ENCODE measurements at places on chromosomes 5 and 9.

GRCh38 chr9:87516222-87516925 is 18.7 kb downstream of the DAPK1 start:
- H3K4me1 ChIP-seq = peaks cover 32% of the 10 kb centered on the region
- H3K27ac ChIP-seq = peak overlapping the region; percentile 31
- H3K36me3 ChIP-seq = peaks cover 5% of the 10 kb centered on the region

DNA sequence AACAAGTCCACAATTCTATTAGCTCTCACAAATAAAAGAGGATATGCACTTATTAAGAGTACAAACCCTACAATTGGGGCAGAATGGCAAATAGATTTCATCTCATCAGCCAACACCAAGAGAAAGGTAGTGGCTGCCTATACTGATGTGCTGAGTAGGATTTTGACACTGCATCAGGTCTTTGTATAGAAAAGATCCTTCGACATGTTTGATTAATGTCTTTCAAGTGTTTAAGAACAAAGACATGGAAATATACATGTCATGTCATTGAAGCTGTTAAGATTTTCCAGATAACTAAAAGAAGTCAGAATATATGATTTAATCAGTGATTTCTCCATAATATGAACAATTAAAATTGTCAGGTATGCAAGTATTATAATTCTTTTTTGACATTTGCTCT is 238.7 kb upstream of the GRAMD2B start:
- H3K4me1 ChIP-seq = no peaks in the 10 kb centered on the region
- H3K27ac ChIP-seq = no peak overlapping the region
- DNase-seq = no peak
- no peaks in the 10 kb centered on the region for H3K27me3 ChIP-seq

- no peaks in the 10 kb centered on the region for H3K36me3 ChIP-seq
- peaks cover 10% of the 10 kb centered on the region for H3K4me1 ChIP-seq
- H3K4me3 ChIP-seq = no peak overlapping the region
- DNase-seq = no peak
Observed at GRCh38 chr9:78572266-78572665, 275.3 kb downstream of the PSAT1 start.

DNA sequence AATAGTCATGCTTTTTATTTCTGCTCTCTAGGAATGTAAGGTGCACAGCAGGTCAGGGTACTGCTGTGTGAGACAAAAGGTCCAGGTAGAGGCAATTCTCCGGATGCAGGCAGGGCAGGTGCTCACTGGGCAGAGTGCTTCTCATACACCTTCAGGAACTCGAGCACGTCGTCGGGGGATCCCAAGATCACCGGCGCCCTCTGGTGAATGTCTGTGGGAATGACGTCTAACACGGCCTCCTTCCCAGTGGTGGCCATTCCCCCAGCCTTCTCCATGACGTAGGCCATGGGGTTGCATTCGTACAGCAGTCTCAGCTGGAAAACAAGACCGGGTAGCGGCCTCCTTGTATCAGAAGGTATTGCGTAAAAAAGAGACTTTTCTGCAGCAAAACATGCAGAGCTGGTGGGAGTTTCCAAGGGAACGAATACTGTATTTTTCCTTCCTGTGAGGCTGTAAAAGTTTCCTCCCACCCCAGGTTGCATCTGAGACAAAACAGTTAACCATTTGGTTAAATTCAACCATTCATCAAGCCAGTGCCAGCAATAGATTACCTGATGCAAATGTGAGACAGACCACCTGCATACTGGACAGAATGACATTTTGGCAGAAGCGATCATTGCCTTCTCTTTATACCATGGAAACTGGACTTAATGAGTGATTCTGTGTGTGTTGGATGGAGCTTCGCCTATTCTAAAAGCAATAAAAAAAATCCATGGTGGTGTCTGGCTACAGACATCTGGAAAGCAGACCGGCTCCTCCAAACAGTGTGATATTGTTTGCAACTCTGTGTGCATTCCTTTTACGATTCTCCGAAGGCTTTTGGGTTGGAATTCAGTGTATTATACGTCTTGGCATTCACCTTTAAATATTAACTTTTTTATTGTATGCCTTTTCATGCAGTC is 9.9 kb upstream of the FBP2 start:
- DNase-seq = peak; percentile 78
- H3K4me3 ChIP-seq = no peak overlapping the region
- H3K4me1 ChIP-seq = peaks cover 10% of the 10 kb centered on the region
- H3K27me3 ChIP-seq = peaks cover 8% of the 10 kb centered on the region
- no peak overlapping the region for H3K27ac ChIP-seq

GRCh38 chr9:97759581-97760288 is 62.6 kb upstream of the XPA start:
- H3K4me1 ChIP-seq = peaks cover 4% of the 10 kb centered on the region
- no peaks in the 10 kb centered on the region for H3K36me3 ChIP-seq
- no peak for DNase-seq
- H3K27me3 ChIP-seq = peaks cover 4% of the 10 kb centered on the region
- no peak overlapping the region for H3K27ac ChIP-seq

- no peak overlapping the region for H3K4me3 ChIP-seq
- H3K36me3 ChIP-seq = peaks cover 4% of the 10 kb centered on the region
- peaks cover 4% of the 10 kb centered on the region for H3K27me3 ChIP-seq
- no peak overlapping the region for H3K27ac ChIP-seq
- no peak for DNase-seq
- H3K4me1 ChIP-seq = peaks cover 21% of the 10 kb centered on the region
Observed at GRCh38 chr5:140998921-140999410, 32.7 kb downstream of the PCDHAC2 start.

DNA sequence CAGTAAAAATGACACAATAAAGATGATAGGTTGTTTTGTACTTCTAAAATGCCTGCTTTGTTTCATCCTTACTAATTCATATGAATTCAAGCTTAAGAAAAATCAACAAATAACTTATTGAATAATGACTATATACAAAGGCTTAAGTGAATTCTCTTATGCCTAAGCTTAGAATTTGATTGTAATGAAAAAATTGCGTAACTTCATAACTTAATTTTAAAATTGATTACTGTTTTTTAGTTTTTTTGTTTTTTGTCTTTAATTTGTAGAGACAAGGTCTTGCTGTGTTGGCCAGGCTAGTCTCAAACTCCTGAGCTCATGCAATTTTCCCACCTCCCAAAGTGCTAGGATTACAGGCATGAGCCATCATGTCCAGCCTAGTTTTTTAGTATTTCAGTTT is 391.9 kb downstream of the ARRDC3 start:
- H3K36me3 ChIP-seq = no peaks in the 10 kb centered on the region
- peaks cover 3% of the 10 kb centered on the region for H3K27me3 ChIP-seq
- no peak overlapping the region for H3K27ac ChIP-seq
- DNase-seq = no peak

DNA sequence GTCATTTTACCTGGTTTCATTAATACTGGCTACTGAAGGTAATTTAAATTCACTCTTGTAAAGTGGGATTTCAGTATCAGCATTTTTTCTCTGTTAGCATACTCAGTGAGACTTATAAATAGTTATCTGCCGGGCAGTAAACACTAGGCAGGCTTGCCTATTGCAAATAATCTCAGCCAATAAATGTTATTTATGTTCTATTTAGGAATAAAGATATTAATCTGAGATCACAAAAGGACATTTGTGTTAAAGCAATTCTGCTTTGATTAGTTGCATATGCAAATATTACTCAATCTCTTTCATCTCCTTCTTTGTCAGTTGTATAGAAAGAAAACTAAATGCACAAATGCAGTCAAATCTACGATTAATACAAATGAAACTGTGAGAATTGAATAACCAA is 827.8 kb downstream of the TLE4 start:
- no peak for DNase-seq
- no peak overlapping the region for H3K27ac ChIP-seq
- no peak overlapping the region for H3K4me3 ChIP-seq
- H3K4me1 ChIP-seq = no peaks in the 10 kb centered on the region
- H3K27me3 ChIP-seq = no peaks in the 10 kb centered on the region

GRCh38 chr9:81492710-81493447 is 196.5 kb downstream of the TLE1 start:
- H3K4me3 ChIP-seq = no peak overlapping the region
- H3K27ac ChIP-seq = no peak overlapping the region
- peaks cover 1% of the 10 kb centered on the region for H3K4me1 ChIP-seq

DNA sequence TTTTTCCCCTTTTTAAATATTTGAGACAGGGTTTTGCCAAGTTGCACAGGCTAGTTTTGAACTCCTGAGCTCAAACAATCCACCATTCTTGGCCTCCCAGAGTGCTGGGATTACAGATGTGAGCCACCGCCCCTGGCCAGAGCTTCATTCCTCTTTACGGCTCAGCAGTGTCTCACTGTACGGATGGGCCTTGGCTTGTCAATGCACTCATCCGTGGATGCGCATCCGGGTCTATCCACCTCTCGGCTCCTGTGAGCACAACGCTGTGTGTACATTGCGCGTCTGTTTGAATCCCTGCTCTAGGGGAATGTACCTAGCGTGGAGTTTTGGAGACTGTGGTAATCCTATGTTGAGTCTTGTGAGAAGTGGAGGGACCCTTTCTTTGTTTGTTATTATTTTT is 10.9 kb upstream of the EGFL7 start:
- H3K27ac ChIP-seq = peak overlapping the region; percentile 18
- no peaks in the 10 kb centered on the region for H3K36me3 ChIP-seq
- H3K4me3 ChIP-seq = no peak overlapping the region
- H3K4me1 ChIP-seq = peaks cover 26% of the 10 kb centered on the region
- no peak for DNase-seq

DNA sequence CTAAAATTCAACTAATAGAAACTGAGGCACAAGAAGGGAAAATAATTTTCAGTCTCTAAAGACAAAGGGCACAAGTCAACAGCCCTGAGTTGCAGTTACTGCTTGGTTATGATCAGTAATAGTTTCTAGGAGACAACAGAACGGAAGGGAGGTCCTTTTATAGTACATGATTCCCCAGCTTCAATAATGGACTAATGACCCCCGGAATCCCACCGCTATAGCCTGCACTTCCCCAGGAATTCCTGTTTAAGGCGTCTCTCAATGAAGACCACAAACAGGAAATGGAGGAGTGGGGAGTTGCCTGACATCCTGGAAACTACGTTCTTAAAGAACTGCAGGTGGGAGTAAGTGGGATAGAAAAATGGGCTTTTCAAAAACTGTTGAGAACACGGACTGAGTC is 60.6 kb downstream of the DIAPH1 start:
- peaks cover 8% of the 10 kb centered on the region for H3K27me3 ChIP-seq
- peak; percentile 30 for DNase-seq
- peak overlapping the region; percentile 97 for H3K27ac ChIP-seq
- peak overlapping the region; percentile 78 for H3K4me3 ChIP-seq

GRCh38 chr9:29332789-29333188 is 1759.5 kb upstream of the C9orf72 start:
- H3K27me3 ChIP-seq = no peaks in the 10 kb centered on the region
- no peak for DNase-seq
- H3K4me1 ChIP-seq = no peaks in the 10 kb centered on the region
- H3K27ac ChIP-seq = no peak overlapping the region
- H3K36me3 ChIP-seq = no peaks in the 10 kb centered on the region

DNA sequence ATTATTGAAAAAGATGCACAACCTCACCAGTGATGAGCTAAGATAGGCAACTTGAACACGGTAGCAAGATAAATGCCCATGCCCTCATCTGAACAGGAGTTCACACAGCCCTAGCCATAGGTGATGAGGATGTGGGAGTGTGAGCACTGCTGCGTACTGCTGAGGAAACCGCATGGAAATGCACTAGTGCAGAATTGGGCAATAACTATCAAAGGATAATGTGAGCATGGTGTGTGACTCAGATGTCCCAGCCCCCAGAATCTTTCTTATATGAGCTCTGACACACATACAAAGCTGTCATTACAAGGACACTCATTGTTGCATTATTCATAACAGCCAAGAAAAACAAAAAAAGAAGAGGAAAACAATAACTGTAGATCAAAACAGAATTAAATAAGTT is 521.2 kb downstream of the IRX1 start:
- H3K27ac ChIP-seq = no peak overlapping the region
- no peak for DNase-seq
- peaks cover 3% of the 10 kb centered on the region for H3K27me3 ChIP-seq
- no peak overlapping the region for H3K4me3 ChIP-seq
- no peaks in the 10 kb centered on the region for H3K4me1 ChIP-seq

GRCh38 chr5:173352366-173353349 is 24.4 kb upstream of the STC2 start:
- H3K4me3 ChIP-seq = no peak overlapping the region
- peaks cover 4% of the 10 kb centered on the region for H3K27me3 ChIP-seq
- H3K36me3 ChIP-seq = no peaks in the 10 kb centered on the region
- H3K4me1 ChIP-seq = no peaks in the 10 kb centered on the region
- no peak overlapping the region for H3K27ac ChIP-seq
- DNase-seq = no peak

- peak; percentile 47 for DNase-seq
- H3K36me3 ChIP-seq = peaks cover 11% of the 10 kb centered on the region
- H3K27ac ChIP-seq = peak overlapping the region; percentile 96
Observed at GRCh38 chr9:33158843-33159776, 8.0 kb downstream of the B4GALT1 start.

GRCh38 chr9:87760529-87760928 is 34.6 kb downstream of the CTSL start:
- no peaks in the 10 kb centered on the region for H3K4me1 ChIP-seq
- no peak for DNase-seq
- H3K27me3 ChIP-seq = no peaks in the 10 kb centered on the region
- H3K36me3 ChIP-seq = peaks cover 5% of the 10 kb centered on the region

DNA sequence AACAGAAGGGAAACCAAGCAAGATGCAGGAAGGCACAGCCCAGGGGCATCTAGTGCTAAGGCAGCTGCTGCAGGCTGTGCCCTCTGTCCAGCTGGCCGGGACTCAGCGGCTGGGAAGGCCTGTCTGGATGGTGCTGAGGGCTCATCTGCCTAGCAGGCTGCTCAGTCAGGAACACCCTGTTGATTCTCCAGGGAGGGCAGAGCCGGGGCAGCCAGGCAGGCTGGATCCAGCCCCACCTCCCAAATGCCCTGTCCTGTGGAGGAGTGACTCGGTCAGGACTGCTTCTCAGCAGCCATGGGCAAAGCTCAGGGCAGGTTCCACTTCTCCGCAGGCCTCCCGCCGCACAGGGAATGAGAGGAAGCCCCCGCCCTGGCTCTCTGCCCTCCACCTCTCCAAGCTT is 7.8 kb upstream of the LCN9 start:
- no peaks in the 10 kb centered on the region for H3K4me1 ChIP-seq
- H3K36me3 ChIP-seq = no peaks in the 10 kb centered on the region
- DNase-seq = no peak

DNA sequence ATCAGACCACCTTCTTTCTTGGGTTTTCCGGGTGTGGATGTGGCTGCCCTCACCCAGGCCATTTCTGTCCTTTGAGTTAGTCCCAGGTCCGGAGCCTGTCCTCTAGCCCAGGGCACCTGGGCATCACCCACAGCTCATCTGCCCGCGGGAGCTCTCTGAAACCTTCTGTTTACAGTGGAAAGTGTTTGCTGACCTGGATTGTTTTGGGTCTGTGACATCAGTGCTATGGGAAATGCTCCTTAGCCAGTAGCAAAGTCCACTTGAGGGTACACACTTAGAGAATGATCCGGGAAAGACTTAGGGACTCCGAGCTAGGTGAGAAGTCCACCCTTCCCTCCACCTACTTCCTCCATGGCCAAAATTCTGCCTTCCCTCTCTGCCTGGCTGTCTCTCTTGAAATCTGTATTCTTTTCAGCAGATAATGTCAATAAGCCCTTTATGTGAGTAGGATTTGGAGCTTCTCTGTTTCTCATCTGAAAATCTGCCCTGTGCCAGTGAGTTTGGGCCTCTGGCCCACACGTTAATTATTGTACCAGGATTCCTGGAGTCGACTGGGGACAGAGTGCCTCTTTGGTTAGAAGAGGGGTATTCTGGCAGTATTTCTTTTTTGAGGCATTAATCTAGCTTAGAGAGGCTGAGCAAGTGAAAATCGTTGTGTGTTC is 19.9 kb downstream of the ABLIM3 start:
- no peak for DNase-seq
- H3K4me3 ChIP-seq = no peak overlapping the region
- no peaks in the 10 kb centered on the region for H3K4me1 ChIP-seq
- no peak overlapping the region for H3K27ac ChIP-seq

Measured in endothelial cell (in vitro differentiated cells).